ENCODE measurements at places on chromosomes 6 and 20. TPM values are rescaled to one million over a fixed set of nuclear protein-coding genes. Genes with fewer than 3 reads are reported as not detected.

The MMP24 gene
- total RNA-seq, result 9.1 TPM

The MUCL3 gene
- not detected for total RNA-seq

DNA sequence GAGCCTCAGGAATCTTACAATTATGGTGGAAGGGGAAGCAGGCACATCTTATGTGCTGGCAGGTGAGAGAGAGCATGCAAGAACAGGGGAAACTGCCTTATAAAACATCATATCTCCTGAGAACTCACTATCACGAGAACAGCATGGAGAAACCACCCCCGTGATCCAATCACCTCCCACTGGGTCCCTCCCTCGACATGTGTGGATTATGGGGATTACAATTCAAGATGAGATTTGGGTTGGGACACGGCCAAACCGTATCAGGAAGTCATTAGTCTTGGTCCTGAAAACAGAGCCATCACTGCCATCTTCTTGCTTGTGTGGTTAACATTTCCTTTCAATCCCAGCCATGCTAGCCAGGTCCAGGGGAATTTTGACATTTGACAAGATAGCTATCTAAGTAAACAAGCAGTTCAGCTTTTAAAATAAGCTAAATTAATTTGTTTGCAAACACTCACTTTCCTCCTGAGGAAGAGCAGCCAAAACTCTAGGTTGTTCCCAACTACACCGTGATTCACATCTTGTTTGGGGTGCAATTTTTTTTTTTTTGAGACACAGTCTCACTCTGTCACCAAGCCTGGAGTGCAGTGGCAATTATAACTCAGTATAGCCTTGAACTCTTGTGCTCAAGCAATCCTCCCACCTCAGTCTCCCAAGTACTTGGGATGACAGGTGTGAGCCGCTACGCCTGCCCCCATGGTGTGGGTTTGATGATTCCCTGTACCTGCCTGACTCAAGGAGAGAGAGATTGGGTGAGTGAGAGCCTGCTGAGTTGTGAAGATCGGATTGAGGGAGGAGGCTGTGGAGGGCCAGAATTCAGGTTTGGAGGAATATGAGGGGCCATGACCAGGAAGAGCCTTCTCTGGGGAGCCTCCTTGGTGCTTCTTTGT lies 13.0 kb upstream of the PPP1R14C start:
- no peaks in the 10 kb centered on the region for H3K27me3 ChIP-seq
- no peak overlapping the region for H3K27ac ChIP-seq
- no peak overlapping the region for H3K4me3 ChIP-seq
- no peaks in the 10 kb centered on the region for H3K4me1 ChIP-seq

DNA sequence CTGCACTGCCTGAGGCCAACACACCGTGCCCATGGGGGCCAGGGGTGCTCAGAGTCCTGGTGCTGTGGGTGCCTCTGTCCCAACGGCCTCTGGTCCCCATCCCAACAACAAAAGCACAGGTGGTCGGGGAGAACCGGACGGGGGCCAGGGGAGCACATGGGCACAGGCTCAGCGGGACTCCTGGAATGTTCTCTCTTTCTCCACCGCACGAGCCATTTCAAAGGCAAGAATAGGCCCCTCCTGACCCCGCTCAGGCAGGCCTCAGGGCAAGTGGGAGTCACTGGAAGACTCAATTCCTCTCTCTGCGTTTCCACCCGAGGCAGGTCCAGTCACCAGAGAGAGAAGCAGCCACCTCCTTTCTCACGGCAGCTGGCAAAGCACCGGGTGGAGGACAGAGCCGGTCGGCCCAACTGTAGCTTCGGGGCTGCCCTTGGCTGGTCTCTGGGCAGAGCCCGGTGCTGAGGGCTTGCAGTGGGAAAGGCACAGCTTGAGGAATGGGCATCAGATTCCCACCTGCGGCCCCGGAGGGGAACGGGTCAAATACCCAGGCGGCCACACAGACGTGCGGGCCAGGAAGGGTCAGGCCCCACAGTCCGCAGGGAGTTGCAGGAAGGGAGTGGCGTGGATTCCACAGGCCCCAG lies 55.2 kb downstream of the KCNQ2 start:
- peaks cover under 1% of the 10 kb centered on the region for H3K4me1 ChIP-seq
- no peak overlapping the region for H3K4me3 ChIP-seq
- H3K27me3 ChIP-seq, result no peaks in the 10 kb centered on the region
- DNase-seq, result no peak
- H3K27ac ChIP-seq, result no peak overlapping the region

GRCh38 chr6:134634966-134635365 lies 314.9 kb downstream of the ALDH8A1 start:
- DNase-seq, result no peak
- no peaks in the 10 kb centered on the region for H3K36me3 ChIP-seq
- H3K4me3 ChIP-seq, result no peak overlapping the region
- no peak overlapping the region for H3K27ac ChIP-seq
- peaks cover 2% of the 10 kb centered on the region for H3K27me3 ChIP-seq
- H3K4me1 ChIP-seq, result no peaks in the 10 kb centered on the region

The APOM gene
- total RNA-seq, result 0.92 TPM

DNA sequence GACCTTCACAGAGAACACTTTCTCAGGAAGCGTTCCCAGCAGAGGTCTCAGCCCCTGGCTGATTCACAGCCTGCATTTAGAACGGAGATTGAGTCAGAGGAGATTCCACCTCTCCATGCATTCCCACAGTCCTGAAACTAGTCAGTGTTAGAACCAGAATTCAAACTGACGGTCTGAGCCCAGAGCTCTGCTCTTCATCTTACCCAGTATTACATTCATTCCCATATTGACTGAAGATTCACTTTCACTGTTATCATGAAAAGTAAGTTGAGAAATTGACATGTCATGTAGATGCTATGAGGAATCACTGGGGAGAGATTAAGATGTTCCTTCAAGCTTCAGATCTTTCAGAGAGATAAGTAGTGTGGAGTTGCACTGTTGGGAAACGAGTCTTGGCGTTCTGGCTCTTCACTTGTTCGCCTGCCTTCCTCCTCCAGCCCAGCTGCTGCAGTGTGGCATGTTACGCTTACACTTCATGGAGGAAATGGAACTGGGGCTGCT lies 28.3 kb downstream of the MAS1 start:
- H3K4me3 ChIP-seq, result no peak overlapping the region
- no peaks in the 10 kb centered on the region for H3K27me3 ChIP-seq
- H3K36me3 ChIP-seq, result no peaks in the 10 kb centered on the region
- no peaks in the 10 kb centered on the region for H3K4me1 ChIP-seq
- no peak for DNase-seq
- no peak overlapping the region for H3K27ac ChIP-seq

- no peaks in the 10 kb centered on the region for H3K36me3 ChIP-seq
- H3K27ac ChIP-seq, result no peak overlapping the region
- H3K27me3 ChIP-seq, result no peaks in the 10 kb centered on the region
- H3K4me3 ChIP-seq, result no peak overlapping the region
Observed at GRCh38 chr6:156741287-156742073, 35.7 kb upstream of the ARID1B start.

- no peaks in the 10 kb centered on the region for H3K36me3 ChIP-seq
- H3K27ac ChIP-seq, result no peak overlapping the region
Observed at GRCh38 chr6:21521276-21521675, 72.3 kb upstream of the SOX4 start.

DNA sequence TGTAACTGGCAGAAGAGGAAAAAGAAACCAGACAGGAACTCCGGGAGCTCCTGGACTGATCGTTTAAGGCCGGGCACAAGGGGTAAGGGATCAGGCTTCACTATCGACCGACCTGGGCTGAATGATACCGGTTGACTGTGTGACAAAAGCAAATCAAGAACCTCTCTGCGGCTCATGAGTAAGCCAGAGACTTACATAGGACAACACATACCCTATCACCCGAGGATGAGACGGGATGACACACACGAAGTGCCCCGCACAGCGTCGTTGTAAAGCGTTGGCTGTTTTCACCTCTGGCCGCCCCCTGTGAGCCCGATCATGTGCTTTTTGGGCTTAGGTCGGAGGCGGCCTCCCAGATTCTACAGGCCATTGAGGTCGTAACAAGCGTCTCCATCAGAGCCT lies 695 bp upstream of the TGIF2 start:
- H3K4me3 ChIP-seq, result peak overlapping the region; percentile 90
- H3K36me3 ChIP-seq, result peaks cover 4% of the 10 kb centered on the region
- peaks cover 18% of the 10 kb centered on the region for H3K27me3 ChIP-seq
- peak overlapping the region; percentile 97 for H3K27ac ChIP-seq
- DNase-seq, result peak; percentile 31
- H3K4me1 ChIP-seq, result peaks cover 25% of the 10 kb centered on the region

- no peak overlapping the region for H3K4me3 ChIP-seq
- no peak for DNase-seq
- no peaks in the 10 kb centered on the region for H3K36me3 ChIP-seq
- no peak overlapping the region for H3K27ac ChIP-seq
- peaks cover 8% of the 10 kb centered on the region for H3K27me3 ChIP-seq
Observed at GRCh38 chr20:33656010-33656782, 5.9 kb upstream of the C20orf144 start.

The MEP1A gene
- total RNA-seq, result not detected

DNA sequence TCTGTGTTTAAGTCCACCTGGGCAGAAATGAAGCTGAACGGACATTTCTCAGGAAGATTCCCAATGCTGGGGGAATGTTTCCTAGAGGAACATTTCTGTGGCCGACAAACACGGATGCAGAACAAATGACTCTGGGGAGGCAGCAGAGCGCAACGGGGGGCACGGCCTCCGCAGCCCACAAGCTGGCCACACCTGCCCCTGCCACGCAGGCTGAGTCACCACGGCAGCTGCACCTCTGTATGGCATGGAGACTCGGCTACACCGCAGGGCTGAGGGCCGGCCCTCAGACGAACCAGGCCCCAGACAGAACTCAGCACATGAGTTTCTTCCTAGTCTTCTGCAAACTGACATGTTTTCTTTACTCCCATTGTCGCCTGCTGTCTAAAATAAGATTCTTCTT lies 10.0 kb upstream of the PRR18 start:
- H3K36me3 ChIP-seq, result peaks cover 11% of the 10 kb centered on the region
- no peak overlapping the region for H3K4me3 ChIP-seq
- H3K4me1 ChIP-seq, result peaks cover 16% of the 10 kb centered on the region
- no peak overlapping the region for H3K27ac ChIP-seq
- H3K27me3 ChIP-seq, result peaks cover 4% of the 10 kb centered on the region

The GABRR2 gene
- 0.36 TPM for total RNA-seq

The C20orf96 gene
- 27.5 TPM for total RNA-seq

The METTL24 gene
- total RNA-seq, result 6.5 TPM

DNA sequence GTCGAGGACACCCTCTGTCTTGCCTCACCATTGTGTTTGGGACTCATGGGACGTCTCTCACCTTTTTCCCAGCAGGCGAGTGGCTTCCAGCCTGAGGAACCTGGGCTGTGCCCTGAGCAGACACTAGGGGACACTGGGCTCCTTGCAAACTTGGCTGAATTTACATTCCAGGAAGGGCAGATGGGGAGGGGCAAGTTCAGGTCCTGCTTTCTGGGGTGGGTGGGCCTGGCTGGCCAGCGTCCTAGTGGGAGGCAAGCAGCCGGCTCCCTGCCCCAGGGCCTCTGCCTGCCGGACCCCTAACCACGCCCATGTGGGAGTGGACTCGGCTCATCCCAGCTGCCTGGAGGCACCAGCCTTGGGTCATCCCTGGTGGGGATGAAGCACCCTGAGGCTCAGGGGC lies 48.2 kb upstream of the MLN start:
- no peaks in the 10 kb centered on the region for H3K36me3 ChIP-seq
- H3K27ac ChIP-seq, result no peak overlapping the region
- peak; percentile 55 for DNase-seq

DNA sequence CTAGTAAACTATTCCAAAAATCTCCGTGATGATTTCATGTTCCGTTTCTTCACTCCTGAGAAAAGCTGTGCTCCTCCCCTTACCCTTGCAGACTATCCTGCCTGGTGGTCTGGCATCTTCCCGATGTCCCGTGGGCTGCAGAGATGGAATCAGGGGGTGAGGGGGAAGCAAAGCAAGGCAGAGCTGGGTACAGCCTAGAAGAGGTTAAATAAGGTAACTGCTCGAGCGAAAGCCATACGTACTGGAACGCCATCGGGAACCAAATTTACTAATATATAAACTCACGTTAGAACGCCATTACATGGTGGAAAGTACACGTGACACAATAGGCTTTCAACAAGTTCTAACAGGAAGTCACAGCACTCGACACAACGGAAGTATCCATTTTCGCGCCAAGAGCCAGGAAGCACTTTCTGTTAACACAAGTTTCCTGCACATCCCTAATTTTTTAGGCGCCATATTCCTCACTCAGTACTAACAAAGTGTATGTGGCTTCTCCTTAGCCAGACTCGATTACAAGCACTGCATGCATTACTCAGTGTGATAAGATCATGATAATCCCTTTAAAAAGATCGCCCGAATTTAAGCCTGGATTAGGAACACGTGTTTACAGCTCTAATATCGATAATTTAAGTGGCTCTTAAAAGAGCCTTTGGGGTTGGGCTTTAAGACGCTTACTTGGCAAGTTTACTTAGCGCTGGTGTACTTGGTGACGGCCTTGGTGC lies 101.6 kb upstream of the PRSS16 start:
- H3K27me3 ChIP-seq, result no peaks in the 10 kb centered on the region
- H3K27ac ChIP-seq, result no peak overlapping the region
- H3K36me3 ChIP-seq, result no peaks in the 10 kb centered on the region
- no peak overlapping the region for H3K4me3 ChIP-seq

The CD93 gene
- 139 TPM for total RNA-seq

- H3K4me3 ChIP-seq, result no peak overlapping the region
- DNase-seq, result no peak
- no peaks in the 10 kb centered on the region for H3K27me3 ChIP-seq
- no peak overlapping the region for H3K27ac ChIP-seq
Observed at GRCh38 chr6:827431-827830, 134.5 kb upstream of the EXOC2 start.

The DNMT3B gene
- 77.9 TPM for total RNA-seq

The LCA5 gene
- 3.6 TPM for total RNA-seq

DNA sequence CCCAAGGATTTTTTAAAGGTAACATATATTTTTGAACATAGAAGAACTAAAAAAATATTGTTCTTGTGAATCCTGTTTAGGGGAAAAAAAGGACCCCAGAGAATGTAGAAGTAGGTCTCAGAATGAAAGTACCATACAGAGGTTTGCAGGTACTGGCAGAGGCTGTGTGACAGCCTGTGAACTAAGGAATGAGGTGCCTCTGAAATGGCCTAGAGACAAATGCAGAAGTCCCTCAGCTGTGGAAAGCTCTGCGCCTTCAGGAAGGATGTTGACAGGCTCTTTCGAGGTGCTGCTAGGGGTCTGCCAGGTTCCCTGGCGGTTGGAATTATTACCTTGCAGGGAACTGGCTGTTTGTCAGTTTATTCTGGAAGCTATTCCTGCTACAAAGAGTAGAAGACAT lies 8.6 kb upstream of the TUBB2B start:
- DNase-seq, result no peak
- peaks cover 20% of the 10 kb centered on the region for H3K4me1 ChIP-seq
- H3K27ac ChIP-seq, result no peak overlapping the region
- H3K36me3 ChIP-seq, result no peaks in the 10 kb centered on the region

DNA sequence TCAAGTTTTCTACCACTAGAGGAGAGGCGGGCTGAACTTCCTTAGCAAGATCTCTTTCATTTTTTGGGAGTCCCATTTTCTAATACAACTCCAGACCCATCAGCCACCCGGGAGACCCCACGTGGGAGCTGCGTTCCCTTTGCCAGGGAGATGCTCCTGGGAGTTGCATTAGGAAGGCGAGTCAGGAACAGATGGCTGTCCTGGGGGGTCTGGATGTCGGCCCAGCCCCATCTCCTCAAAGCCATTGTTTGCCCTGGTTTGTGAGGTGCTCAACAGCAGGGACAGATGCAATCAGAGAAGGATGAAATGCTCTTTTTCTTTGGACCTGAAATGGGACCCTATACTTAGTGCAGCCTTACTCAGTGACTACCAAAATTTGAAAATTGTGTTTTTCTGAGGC lies 39.4 kb downstream of the CARMIL1 start:
- no peak for DNase-seq
- no peaks in the 10 kb centered on the region for H3K36me3 ChIP-seq
- peaks cover 3% of the 10 kb centered on the region for H3K27me3 ChIP-seq
- H3K4me3 ChIP-seq, result no peak overlapping the region

- peaks cover 4% of the 10 kb centered on the region for H3K27me3 ChIP-seq
- DNase-seq, result no peak
- no peaks in the 10 kb centered on the region for H3K36me3 ChIP-seq
- peaks cover 29% of the 10 kb centered on the region for H3K4me1 ChIP-seq
Observed at GRCh38 chr6:36442103-36442670, 467 bp downstream of the PXT1 start.

All from endothelial cell (in vitro differentiated cells).